Left renal cortex interstitium (tissue), 4 donors: ENCODE measurements at places on chromosomes 3 and 15.

- DNase-seq, result no peak
These were observed 264.9 kb upstream of the TPM1 start for GRCh38 chr15:62777671-62778070.

- no peak for DNase-seq
These were observed 251.9 kb downstream of the TJP1 start for GRCh38 chr15:29570121-29570947.

GRCh38 chr15:22942306-22942855 lies 37.8 kb downstream of the CYFIP1 start:
- no peak for DNase-seq

- DNase-seq, result no peak
These were observed 31.8 kb downstream of the LPP start for GRCh38 chr3:188185717-188186251.

- DNase-seq, result no peak
These were observed 350.5 kb upstream of the ICE2 start for GRCh38 chr15:60829416-60829815.

DNA sequence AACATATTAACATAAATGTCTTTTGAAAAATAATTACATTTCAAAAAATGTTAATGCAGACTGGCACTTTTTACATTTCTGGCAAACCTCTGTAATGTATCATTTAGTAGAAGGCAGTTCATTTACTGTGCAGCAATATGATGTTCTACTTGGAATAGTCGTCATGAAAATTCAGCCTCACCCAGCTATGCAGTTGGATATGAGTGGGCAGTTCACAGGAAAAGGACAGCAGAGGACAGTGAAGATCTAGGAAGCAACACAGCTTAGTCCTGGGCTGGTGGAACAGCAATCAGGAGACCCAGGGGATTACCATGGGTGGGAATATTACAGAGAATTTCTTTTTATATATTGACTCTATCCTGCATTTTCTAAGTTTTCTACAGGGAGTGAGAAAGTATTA lies 63.6 kb downstream of the ANO10 start:
- no peak for DNase-seq

DNA sequence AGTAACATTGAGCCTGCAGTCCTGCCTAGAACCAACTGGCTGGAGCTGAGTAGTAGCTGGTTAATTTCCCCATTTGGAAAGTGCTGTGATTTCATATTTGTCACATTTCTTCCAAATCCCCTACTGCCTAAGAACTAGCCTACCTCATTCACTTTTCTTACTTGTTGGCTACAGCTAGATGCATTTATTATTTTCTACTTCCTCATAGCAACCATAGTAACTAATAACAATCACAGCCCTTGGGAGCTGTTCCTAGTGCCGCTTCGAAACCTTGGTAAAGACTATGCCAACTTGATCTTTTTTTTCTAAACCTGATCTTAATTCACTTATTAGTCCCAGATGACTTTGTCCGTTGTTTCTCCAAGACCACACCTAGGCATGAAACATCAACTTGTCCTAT lies 240.3 kb downstream of the FGF12 start:
- DNase-seq, result no peak

DNA sequence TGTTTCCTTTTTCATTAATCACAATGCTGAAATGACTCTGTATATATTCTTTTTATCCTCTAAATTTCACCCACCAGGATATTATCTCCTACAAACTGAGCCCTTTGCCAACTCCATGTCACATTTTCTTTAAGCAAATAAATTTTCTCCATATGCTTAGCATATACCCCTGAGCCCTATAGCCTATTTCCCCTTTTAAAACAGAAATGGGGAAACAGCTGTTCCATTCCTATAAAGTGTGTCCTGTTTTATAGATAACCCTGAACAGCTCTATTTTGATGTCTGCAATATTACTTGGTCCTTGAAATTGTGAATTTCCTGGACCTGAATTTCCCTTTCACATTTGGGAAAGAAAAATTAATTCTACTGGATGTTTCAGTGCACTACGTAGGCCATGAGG lies 15.6 kb upstream of the FILIP1L start:
- DNase-seq, result no peak

DNA sequence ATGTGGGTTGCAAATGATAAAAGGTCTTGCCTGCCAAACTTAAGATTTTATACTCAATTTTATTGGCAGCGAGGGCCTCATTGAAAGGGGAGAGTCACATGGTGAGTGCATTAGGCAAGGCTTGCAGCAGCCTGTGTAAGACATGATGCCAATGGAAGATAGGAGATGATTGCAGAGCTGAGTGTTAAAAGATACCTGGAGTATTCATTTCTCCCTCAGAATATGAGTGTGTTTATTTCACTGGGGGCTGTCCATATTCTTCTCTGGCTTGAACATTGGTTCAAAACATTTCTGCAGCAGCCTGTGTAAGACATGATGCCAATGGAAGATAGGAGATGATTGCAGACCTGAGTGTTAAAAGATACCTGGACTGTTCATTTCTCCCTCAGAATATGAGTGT lies 165.2 kb upstream of the NUDT16 start:
- DNase-seq, result no peak
